ENCODE measurements at places on chromosomes 3 and 15.

DNA sequence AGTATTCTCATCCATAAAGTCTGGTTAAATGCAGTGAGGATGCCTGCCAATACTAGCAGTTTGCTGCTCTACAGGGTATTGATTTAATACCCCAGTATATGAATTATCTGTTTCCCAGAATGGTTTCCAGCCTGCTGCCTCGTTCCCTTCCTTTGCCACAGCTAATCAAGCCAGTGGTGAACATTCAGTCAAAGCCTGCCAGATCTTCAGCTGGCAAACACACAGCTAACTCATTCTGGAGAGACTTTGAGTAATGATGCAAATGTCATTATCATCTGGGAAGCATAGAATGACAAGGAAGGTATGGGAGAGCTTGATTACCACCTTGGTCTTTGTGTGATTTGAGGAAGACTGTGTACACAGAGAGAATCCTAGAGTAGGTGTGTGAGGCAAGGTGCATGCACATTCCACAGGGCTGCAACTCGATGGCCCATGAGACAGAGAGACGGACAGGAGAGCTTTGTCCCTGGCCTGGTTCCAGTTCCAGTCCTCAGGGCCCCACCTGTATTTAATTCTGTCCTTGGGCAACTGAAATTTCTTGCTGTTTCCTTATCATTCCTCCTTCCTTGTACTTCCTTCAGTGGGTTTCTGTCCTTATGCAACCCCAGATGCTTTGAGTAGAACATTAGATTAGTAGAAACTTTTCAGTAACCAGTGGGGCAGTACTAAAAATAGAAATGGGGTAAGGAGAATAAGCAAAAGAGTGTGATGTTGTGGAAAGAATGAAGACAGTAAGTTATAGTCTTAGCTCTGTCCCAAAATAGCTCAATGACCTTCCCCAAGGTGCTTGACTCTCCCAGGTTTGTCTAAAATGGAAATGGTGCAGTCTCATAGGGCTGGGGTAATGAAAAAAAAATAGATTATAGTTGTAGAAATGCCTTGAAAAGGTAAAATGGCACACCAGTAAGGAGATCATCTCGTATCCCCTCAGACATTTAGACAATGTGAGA, 72.5 kb downstream of the MITF start:
- no peak for DNase-seq

GRCh38 chr15:85162237-85162636, 180.6 kb downstream of the PDE8A start:
- DNase-seq = no peak

DNA sequence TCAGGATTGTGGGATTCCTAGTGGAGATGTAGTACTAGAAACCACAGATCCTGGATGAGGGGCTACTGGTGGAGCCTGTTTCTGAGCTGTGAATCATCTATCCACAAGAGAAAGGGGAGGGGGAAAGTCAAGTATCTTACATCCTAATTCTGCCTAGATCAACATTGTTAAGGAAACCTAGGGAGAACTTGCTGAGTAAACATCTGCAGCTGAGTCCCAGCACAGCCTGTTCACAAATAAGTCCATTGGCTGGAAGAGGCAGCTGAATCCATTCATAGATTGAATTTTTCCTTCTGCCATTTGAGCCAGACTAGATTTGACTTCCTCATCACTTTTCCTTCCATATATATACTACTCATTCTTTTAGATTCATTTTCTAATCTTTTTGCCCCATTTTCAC, 460.5 kb downstream of the TUSC7 start:
- no peak for DNase-seq

GRCh38 chr15:31171731-31172130, 70.2 kb upstream of the TRPM1 start:
- no peak for DNase-seq

- DNase-seq = no peak
Observed at GRCh38 chr3:66812741-66813140, 185.4 kb upstream of the KBTBD8 start.

GRCh38 chr3:123523023-123523412, 61.8 kb downstream of the HACD2 start:
- no peak for DNase-seq

DNA sequence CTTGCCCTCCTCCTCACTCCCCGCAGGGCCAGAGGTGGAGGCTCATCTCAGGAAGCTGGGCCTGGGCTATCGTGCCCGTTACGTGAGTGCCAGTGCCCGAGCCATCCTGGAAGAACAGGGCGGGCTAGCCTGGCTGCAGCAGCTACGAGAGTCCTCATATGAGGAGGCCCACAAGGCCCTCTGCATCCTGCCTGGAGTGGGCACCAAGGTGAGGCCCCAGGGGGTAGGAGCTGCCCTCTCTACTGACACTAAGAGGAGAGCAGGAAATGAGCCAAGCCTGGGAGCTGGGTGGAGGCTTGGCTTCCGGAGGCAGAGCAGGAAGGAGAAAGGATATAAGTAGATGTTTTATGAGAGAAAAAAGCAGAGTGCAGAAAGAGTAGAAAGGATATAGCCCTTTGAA, 4.9 kb downstream of the OGG1 start:
- no peak for DNase-seq

DNA sequence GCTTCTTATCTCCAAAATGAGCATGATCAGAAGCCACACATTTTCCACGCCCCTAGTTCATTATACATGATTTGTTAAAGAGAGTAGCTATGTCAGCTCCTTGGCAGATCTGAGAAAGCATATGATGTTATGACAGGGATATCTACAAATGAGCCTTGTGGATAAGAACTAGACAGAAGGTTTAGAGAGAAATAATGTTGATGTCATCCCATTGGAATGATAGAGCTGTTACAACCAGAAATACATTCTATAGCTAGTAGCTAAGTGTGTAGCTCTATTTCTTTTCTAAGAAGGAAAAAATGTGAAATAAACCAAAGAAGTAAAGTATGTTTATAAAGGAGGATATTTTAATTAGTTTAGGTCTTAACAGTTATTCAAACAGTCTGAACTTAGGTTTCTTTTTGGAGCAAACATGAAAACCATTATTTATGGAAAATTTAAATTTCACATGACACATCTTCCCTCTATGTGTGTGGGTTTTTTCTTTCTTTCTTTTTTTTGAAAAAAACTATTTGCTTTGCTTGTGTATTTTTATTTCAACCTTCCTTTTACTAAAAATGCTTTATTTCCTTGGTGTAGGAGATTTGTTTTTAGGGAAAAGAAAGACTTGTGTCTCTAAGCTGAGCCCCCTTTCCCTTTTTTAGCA, 167.7 kb downstream of the GHSR start:
- DNase-seq = no peak

- no peak for DNase-seq
Observed at GRCh38 chr15:70835415-70835814, 18.5 kb downstream of the LARP6 start.

DNA sequence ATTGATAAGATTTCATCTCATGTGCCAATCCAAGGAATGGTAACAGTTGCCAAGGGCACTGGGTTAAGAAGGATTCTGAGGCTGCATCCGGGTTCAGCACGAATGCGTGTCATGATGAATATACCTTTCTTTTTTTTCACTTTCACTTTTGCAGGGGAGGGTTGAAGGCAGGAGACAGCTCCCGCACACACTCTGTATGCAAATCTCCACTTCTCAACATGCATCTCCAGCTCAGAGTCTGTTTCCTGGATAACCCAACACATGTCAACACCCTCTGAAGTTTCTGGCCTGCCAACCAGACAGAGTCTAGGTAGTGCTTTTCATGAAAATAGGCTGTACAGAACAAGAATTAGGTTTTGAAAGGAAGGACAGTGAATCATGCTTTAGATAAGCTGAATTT, 21.6 kb downstream of the B4GALT4 start:
- DNase-seq = no peak

DNA sequence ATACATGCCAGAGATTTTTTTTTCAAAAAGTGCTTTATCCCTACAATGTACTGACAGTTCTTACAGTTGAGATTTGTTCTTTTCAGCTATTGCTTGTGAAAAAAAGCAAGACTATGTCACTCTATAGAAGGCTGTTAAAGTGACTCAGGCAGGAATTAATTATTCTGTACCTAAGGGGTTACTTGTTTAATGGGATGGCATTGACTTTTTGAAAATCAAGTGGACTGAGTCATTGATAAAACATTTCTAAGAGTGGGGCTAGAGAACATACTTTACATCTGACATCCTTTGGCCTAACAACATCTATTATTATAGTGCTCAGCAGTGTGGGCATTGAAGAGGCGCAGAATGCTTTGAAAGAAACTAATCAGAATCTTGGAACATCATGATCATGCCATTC, 34.3 kb downstream of the INTS14 start:
- no peak for DNase-seq

DNA sequence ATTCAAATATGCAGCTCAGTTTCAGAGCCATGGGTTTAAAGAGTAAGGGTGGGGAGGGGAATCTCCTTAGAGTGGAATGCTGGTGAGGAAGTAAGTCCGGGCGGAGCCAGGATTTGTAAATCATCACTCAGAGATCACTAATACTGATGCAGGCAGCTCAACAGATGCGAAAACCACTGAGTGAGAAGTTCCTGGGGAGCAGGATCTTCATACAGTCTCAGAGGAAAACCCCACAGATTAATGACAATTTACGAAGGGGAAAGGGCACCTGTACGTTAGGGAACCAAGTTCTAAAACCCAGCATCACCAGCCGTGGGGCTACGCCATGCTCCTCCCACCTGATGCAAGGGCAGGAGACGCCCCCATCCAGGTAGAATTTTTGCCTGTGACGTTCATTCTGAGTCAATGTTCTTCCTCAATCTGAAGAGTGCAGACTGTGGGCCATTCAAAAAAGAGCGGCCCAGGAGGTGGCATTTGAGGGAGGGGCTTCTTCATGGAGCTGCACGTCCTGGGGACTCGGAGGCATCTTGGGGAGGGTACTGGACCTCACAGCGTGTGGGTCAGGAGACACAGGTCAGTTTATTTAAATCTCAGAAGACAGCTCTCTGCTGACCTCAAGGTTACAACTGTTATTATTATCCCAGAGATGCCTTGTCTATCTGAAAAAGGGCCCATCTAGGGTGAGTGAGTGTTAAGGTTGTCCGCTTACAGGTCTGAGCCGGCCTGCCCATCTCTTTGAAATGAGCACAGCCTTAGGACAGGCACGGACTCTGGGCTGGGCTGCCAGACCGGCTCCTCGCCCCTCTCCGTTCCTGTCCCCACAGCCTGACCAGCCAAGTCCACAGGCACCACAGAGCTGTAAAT, 228.0 kb downstream of the XXYLT1 start:
- DNase-seq = no peak

- DNase-seq = no peak
Observed at GRCh38 chr15:28923726-28924280, 38.0 kb downstream of the APBA2 start.

DNA sequence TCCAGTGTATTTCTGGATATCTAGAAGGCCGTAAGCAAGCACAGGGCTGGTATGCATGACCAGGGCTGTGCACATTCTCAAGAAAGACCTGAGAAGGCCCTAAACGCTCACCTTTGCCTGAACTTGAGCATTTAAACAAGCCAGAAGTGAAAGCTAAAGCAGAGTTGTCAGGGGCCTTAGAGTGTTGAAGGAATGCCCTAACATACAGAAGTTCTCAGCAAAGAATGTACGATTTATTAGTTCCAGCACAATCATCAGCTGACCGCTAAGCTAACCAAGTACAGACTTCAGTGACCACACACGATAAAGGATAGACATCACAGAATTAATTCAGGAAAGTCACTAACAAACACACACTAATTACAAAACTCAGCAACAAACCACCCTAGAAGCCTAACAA, 8.7 kb downstream of the HLTF start:
- no peak for DNase-seq

GRCh38 chr15:78540141-78540870, at the start of gene PSMA4:
PSMA4 (plus strand) TSS chr15:78540444; CDS start chr15:78541928, 1,484 bp downstream.
- peak; percentile 84 for DNase-seq

- no peak for DNase-seq
Observed at GRCh38 chr15:37979671-37980409, 45.4 kb downstream of the TMCO5A start.

Measured in NCI-H1930 (cell line).